ENCODE measurements at places on chromosomes 7 and 10. TPM values are rescaled to one million over a fixed set of nuclear protein-coding genes. Genes with fewer than 3 reads are reported as not detected.

Gene RBP3
- not detected for total RNA-seq

Gene PRLHR
- not detected for total RNA-seq

Gene ZCCHC24
- total RNA-seq: 5.7 TPM

Gene MAGI2
- 5.8 TPM for total RNA-seq

Gene CCDC6
- 36.8 TPM for total RNA-seq

Gene NRP1
- total RNA-seq: 306 TPM

Gene GPR26
- total RNA-seq: not detected

Gene TCERG1L
- not detected for total RNA-seq

Gene HMX2
- not detected for total RNA-seq

Gene MMRN2
- total RNA-seq: 169 TPM

Gene LBX1
- total RNA-seq: not detected

Gene DNTT
- total RNA-seq: not detected

Gene STRIP2
- total RNA-seq: 10.0 TPM

Gene FRMD4A
- 155 TPM for total RNA-seq

Gene SGCE
- total RNA-seq: 53.3 TPM

Gene FRMPD2
- total RNA-seq: 0.42 TPM

Gene HOXA3
- total RNA-seq: 12.0 TPM

Gene LEP
- not detected for total RNA-seq

Gene TRPV6
- total RNA-seq: not detected

Gene STYXL1
- 24.3 TPM for total RNA-seq

Gene RNF133
- 0.93 TPM for total RNA-seq

Gene GDF10
- not detected for total RNA-seq

Gene KMT2C
- total RNA-seq: 53.7 TPM

Gene BMI1
- total RNA-seq: 25.1 TPM

Gene FAM237B
- total RNA-seq: not detected

Gene PRR15
- total RNA-seq: 4.1 TPM

Gene ABCB4
- total RNA-seq: 0.15 TPM

Gene PCLO
- 0.65 TPM for total RNA-seq

Gene AS3MT
- not detected for total RNA-seq

Gene CARD11
- 41.8 TPM for total RNA-seq

Gene EPO
- not detected for total RNA-seq

Gene ACSM6
- not detected for total RNA-seq

Gene NEUROG3
- total RNA-seq: not detected

Gene IGFBP1
- total RNA-seq: 2.3 TPM

Gene MMD2
- total RNA-seq: not detected
